Thoracic aorta (tissue), 2 donors: ENCODE measurements at places on chromosomes 2 and 18. TPM values are rescaled to one million over a fixed set of nuclear protein-coding genes. Genes with fewer than 3 reads are reported as not detected.
A peak's percentile ranks its signal among the peaks of the same experiment; 100 is the strongest.

GRCh38 chr2:220949466-220949865 lies 622.6 kb downstream of the EPHA4 start:
- no peaks in the 10 kb centered on the region for H3K4me1 ChIP-seq
- no peak overlapping the region for H3K27ac ChIP-seq
- H3K36me3 ChIP-seq, result no peaks in the 10 kb centered on the region
- no peaks in the 10 kb centered on the region for H3K27me3 ChIP-seq
- DNase-seq, result no peak

DNA sequence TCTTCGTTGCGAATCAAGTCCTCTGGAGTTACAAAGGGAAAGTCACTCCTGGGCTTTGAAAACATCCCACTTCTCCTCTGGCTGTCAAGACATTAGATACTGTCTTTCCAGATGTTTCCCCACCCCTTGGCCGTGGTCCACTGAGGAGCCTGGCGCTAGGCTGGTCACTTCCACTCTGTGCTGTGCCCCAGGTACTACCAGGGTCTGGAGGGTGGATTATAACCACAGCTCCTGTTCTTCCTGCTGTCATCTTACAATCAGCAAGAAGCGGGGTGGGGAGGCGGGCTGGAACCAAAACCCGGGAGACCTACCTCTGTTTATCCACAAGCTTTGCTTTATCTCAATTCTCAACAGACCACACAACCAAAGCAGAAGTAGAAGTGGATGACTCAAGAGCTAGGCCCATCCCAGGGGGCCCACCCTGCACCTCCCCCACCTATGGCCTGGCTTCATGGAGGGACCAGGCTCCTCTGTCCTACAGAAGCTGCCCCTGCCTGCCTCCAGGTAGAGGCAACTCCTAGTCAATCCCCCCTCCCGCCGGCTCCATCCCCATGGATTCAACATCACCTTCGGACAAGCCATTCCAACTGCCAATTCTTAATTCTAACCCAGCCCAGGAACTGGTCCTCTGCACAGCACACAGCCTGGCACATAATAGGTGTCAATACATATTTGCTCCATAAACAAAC lies 17.8 kb downstream of the SMAD7 start:
- peaks cover 85% of the 10 kb centered on the region for H3K4me1 ChIP-seq
- peak overlapping the region; percentile 87 for H3K27ac ChIP-seq
- peak overlapping the region; percentile 62 for H3K4me3 ChIP-seq
- no peaks in the 10 kb centered on the region for H3K36me3 ChIP-seq
- DNase-seq, result no peak

TM4SF20 gene
- not detected for total RNA-seq

GRCh38 chr2:161974461-161974860 lies 99.6 kb downstream of the DPP4 start:
- H3K36me3 ChIP-seq, result no peaks in the 10 kb centered on the region
- no peak overlapping the region for H3K27ac ChIP-seq
- DNase-seq, result no peak
- no peak overlapping the region for H3K4me3 ChIP-seq

DNA sequence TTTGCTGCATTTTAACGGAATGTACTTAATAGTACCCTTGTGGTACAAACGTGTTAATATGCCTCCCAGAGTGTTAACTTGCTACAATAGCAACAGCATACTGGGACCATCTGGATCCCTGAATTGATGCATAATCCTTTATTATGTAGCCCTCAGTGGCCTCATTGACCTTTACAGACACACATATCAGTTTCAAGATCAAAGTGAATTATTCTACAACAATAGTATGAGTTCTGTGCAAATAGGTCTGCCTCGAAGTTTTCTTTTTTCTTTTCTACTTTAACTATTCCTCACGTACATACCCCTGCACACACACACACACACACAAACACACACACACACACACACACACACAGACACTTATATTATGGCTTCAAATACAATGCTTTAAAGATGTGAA lies 1622.1 kb downstream of the LRP1B start:
- DNase-seq, result no peak
- no peak overlapping the region for H3K27ac ChIP-seq
- H3K36me3 ChIP-seq, result no peaks in the 10 kb centered on the region
- no peaks in the 10 kb centered on the region for H3K27me3 ChIP-seq

DNA sequence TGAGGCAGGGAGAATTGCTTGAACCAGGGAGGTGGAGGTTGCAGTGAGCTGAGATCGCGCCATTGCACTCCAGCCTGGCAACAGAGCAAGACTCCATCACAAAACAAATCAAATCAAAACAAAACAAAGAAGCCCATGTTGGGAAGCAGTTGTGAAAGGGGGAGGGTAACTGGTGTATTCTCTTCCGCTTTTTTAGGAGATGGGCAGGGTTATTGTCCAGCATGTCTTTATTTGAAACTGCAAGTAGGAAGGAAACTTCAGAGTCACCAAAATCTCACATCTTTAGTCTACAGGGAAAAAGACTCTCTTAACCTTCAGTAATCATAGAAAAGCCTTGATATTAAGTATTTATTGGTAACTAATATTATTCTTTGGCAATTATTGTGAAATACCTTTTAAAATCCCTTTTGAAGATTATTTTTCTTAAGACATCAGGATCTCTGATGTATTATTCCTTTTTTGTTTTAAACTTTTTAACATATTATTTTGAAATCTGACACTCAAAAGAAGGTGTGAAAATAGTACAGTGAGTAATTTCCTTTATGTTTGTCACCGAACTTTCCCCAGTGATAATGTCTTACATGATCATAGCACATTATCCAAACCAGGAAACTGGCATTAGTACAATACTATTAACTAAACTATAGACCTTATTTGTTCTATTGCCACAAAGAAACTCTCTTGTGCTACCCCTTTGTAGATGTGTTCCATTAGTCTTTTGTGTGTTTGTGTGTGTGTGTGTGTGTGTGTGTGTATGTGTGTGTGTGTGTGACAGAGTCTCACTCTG lies 84.3 kb upstream of the LTBP1 start:
- peaks cover 23% of the 10 kb centered on the region for H3K4me1 ChIP-seq
- H3K27me3 ChIP-seq, result no peaks in the 10 kb centered on the region
- H3K27ac ChIP-seq, result no peak overlapping the region
- DNase-seq, result no peak
- H3K36me3 ChIP-seq, result no peaks in the 10 kb centered on the region

GRCh38 chr2:42045352-42045751 lies 2.5 kb upstream of the PKDCC start:
- peak overlapping the region; percentile 51 for H3K27ac ChIP-seq
- H3K4me3 ChIP-seq, result no peak overlapping the region
- H3K4me1 ChIP-seq, result peaks cover 19% of the 10 kb centered on the region
- no peaks in the 10 kb centered on the region for H3K27me3 ChIP-seq
- no peaks in the 10 kb centered on the region for H3K36me3 ChIP-seq
- DNase-seq, result no peak

DNA sequence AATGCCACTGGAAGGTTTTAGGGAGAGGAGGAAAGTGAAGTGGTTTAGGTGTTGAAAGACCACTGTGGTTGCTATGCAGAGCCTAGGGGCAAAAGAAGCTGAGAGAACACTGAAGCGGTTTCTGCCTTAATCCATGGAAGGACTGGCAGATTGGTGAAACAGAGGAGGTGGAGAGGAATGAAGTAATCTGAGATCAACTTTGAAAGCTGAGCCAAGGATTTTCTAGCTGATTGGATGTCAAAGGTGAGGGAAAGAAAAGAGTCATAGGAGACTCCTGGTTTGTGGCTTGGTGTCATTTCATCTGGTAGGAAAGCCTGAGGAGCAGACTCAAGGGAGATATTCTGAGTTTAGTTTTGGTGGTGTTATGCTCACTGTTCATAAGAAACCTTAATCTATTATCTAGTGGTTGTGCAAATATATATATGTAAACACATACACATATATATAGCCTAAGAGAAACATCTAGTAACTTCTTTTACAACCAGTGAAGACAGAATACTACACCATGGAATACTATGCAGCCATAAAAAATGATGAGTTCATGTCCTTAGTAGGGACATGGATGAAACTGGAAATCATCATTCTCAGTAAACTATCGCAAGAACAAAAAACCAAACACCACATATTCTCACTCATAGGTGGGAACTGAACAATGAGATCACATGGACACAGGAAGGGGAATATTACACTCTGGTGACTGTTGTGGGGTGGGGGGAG lies 134.1 kb upstream of the CREB1 start:
- H3K4me1 ChIP-seq, result no peaks in the 10 kb centered on the region
- no peak overlapping the region for H3K27ac ChIP-seq
- H3K36me3 ChIP-seq, result no peaks in the 10 kb centered on the region
- H3K4me3 ChIP-seq, result no peak overlapping the region
- no peaks in the 10 kb centered on the region for H3K27me3 ChIP-seq
- no peak for DNase-seq

DNA sequence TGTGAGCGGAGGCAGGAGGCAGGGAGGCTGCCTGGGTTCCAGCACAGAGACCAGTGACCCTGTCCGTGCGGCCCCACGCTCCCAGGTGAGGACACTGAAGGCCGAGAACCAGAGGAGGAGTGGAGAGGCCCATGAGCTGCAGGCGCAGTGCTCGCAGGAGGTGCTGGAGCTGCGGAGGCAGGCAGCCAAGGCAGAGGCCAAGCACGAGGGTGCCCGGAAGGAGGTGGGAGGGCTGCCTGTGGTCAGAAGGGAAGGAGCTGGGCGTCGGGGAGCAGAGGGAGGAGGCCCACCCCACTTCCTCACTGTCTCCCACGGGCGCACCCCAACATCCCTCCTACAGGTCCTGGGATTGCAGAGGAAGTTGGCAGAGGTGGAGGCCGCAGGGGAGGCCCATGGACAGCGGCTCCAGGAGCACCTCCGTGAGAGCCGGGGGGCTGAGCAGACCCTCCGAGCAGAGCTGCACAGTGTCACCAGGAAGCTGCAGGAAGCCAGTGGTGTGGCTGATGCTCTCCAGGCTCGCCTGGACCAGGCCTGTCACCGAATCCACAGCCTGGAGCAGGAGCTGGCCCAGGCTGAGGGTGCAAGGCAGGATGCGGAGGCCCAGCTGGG lies 33.0 kb upstream of the SNED1 start:
- DNase-seq, result no peak
- H3K4me1 ChIP-seq, result no peaks in the 10 kb centered on the region
- H3K27me3 ChIP-seq, result no peaks in the 10 kb centered on the region
- no peak overlapping the region for H3K4me3 ChIP-seq
- H3K27ac ChIP-seq, result no peak overlapping the region
- no peaks in the 10 kb centered on the region for H3K36me3 ChIP-seq

DNA sequence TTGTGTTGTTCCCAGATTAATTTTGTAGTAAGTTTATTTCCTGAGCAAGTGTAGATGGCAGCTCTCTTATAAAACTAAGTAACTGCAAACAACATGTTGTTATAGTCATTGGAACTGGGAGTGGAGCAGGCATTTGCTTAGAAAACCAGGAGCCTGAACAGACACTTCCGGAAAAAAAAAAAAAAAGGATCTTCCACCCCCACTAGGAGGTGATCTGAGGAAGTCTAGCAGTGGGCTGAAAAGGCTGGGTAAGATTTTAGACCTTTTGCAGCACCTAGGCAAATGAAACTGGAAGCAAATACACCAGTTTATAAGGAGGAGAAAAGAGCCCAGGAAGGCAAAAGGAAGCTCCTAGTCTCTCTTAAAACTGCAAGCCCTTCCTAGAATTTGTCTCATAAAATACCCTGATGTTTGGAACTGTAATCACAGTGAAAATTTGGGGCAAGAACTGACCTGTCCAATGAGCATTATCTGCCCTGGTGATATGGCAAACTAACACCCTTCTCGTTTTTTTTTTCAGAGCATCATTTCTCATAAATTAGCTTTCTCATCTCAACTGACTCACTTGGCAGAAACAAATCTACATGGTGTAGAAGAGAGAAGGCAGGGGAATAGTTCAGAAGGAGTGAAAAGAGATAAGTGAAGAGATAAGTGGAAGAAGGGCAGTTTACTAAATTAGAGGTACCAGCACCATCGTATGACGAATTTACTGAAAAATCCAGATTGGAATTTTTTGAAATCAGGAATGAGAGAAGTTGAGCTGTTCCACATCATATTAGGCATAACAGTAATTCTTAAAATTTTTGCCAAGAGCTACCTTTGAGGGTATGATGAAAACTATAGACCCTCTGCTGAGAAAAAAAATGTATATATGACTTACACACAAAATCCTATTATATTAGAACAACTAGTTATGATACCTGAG lies 4.2 kb upstream of the CCNYL1 start:
- no peaks in the 10 kb centered on the region for H3K36me3 ChIP-seq
- no peak overlapping the region for H3K4me3 ChIP-seq
- H3K27ac ChIP-seq, result no peak overlapping the region
- DNase-seq, result no peak

SAG gene
- total RNA-seq, result not detected

DNA sequence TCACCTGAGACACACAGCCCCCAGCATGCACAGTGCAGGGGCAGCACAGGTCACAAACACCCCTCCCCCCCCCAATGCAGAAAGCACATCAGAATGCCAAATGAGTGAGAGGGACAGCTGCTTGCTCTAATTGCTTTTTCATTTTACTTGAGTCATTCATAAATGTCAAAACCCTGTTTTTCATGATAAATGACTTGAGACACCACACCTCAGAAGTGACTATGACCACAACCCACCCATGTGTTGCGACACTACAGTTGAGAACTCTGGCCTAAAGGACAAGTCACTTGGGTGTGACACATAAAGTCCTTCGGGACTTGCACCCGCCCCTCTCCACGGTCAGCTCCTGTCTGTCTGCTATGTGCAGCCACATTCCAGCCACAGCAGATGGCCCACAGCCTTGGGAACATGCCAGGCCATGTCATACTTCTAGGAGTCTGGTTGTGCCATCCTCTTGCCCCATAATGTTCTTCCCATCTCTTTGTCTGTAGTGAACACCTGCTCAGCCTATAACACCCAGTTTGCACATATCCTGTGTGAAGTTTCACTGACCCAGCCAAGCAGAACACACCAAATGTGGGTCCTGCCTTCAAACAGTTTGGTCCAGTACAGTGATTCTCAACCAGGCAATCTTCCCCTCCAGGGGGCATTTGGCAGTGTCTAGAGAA lies 30.2 kb upstream of the RIOK3 start:
- DNase-seq, result peak; percentile 19
- no peaks in the 10 kb centered on the region for H3K27me3 ChIP-seq
- H3K4me3 ChIP-seq, result no peak overlapping the region
- H3K27ac ChIP-seq, result no peak overlapping the region

- no peaks in the 10 kb centered on the region for H3K36me3 ChIP-seq
- DNase-seq, result no peak
- no peak overlapping the region for H3K4me3 ChIP-seq
- H3K27ac ChIP-seq, result no peak overlapping the region
These were observed 122.9 kb downstream of the GLI2 start for GRCh38 chr2:120858361-120859106.

SIGLEC15 gene
- 0.54 TPM for total RNA-seq

GRCh38 chr2:20737505-20737904 lies 70.6 kb downstream of the GDF7 start:
- no peaks in the 10 kb centered on the region for H3K27me3 ChIP-seq
- H3K4me1 ChIP-seq, result no peaks in the 10 kb centered on the region
- no peaks in the 10 kb centered on the region for H3K36me3 ChIP-seq
- H3K4me3 ChIP-seq, result no peak overlapping the region

C1GALT1C1L gene
- total RNA-seq, result 0.95 TPM

NGEF gene
- total RNA-seq, result 3.6 TPM
